Spleen (tissue), 13 donors: ENCODE measurements at places on chromosomes 7 and 10. TPM values are rescaled to one million over a fixed set of nuclear protein-coding genes. Genes with fewer than 3 reads are reported as not detected.

GRCh38 chr10:62001898-62002297, 100.4 kb downstream of the ARID5B start:
- no peak for DNase-seq

DNA sequence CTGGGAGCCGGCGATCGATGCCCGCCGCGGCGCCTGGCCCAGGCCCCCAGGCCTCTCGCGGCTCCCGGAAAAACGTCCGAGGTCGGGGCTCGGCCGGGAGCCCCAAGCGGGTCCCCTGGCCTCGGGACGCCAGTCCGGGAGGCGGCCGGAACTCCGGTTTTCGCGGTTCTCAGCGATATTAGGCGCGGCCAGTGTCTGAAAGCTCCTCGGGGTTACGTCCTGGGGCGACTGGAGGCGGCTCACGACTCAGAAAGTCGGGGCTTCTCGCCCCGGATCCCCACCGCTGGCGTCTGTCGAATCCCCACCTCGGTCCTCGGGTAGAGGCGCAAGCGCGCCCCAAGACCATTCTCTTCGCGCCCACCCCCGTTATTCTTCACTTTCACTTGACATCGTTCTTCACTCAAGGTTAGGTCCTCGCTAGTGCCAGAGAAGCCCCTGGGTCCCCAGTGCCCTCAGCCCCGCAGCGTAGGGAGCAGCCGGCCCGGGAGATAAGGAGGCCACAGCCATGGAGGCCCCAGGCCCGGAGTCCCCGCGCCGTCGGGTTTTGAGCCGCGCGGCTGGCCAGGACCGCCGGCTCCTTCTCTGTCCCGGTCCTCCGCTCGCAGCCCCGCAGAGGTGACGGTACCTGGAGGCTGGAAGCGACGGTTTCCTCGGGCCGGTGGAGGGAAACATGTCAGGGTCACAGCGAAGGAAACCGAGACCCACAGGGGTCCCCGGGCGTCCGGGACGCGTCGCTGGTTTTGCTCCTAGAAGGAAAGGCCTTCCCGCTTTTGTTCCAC, 35.2 kb upstream of the EBLN1 start:
- DNase-seq: peak; percentile 86

DNA sequence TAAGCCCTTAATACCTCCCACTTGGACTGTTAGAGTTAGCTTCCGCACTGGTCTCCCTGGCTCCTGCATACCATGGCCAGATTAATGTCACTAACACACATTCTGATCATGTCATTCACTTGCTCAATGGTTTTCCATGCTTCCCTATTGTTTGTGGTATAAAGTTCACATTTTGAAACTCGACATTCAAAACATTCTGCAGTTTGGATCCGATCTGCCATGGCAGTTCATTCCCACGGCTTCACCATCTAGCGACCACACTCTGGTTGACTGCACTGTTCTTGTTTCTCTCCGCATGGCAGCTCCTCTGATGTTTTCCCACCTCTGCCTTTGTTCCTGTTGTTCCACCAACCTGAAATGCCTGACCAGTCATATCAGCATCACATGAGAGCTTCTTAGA, 87.4 kb upstream of the WAC start:
- no peak for DNase-seq

GRCh38 chr7:5404421-5404826, 19.2 kb downstream of the TNRC18 start:
- no peak for DNase-seq

DNA sequence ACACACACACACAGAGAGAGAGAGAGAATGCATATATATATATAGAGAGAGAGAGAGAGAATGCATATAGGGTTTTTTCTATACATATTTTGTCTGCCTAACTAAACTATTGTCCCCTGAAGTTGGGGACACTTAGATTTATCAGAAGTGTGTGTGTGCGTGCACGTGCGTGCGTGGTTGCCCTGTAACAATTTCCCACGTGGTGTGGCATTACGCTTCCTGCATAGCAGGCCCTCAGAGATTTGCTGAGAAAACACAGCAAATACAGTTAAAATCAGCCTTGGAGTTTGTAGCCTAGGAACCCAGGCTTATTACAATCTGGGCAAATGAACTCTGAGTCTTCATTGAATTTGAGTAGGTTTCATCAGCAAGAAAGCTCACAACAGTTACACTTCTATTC, 14.7 kb downstream of the RNF32 start:
- DNase-seq: no peak

DNA sequence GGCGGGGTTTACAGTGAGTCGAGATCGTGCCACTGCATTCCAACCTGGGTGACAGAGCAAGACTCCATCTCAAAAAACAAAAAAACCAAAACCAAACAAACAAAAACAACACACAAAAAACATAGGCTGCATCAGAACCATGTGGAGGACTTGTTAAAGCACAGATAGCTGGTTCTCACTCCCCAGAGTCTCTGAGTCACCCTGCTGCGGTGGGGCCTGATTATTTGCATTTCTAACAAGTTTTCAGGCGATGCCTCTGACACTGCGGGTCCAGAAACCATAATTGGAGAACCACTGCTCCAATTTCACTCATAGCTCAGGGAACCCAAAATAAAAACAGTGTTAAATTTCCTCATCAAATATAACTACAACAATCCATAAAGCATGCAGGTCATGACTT, 816.7 kb downstream of the MAGI2 start:
- no peak for DNase-seq

DNA sequence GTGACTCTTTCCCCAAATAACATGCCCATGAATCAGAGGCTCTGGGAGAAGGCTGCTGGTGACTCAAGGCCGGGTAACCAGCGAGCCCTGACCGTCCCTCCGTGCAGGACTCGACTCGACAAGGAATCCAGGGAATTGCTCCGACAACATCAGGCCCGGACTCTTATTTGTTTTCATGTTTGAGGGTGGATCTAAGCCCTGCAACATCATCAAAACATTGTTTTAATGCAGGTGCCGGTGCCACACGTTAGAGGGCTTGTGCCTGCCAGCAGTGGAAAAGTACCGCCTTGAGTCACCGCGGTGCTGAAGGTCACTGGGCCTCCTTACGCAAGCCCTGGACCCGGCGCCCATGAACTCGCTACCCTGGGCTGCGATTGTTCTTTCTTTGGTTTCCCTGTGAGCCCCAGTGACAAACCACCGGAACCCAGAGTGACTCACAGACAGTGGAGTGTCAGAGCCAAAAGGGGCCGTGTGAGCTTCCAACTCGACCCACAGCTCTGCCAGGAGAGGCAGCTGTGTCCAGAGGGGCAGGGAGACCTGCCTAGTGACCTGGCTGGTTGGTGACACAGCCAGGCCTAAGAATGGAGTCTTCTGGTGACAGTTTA, 139.4 kb upstream of the SHH start:
- no peak for DNase-seq

- no peak for DNase-seq
Observed at GRCh38 chr7:7271094-7271874, 88.9 kb downstream of the C1GALT1 start.

GRCh38 chr10:125482108-125482507, 200.9 kb downstream of the TEX36 start:
- no peak for DNase-seq

- DNase-seq: no peak
Observed at GRCh38 chr10:63666836-63667383, 145.7 kb downstream of the REEP3 start.

DNA sequence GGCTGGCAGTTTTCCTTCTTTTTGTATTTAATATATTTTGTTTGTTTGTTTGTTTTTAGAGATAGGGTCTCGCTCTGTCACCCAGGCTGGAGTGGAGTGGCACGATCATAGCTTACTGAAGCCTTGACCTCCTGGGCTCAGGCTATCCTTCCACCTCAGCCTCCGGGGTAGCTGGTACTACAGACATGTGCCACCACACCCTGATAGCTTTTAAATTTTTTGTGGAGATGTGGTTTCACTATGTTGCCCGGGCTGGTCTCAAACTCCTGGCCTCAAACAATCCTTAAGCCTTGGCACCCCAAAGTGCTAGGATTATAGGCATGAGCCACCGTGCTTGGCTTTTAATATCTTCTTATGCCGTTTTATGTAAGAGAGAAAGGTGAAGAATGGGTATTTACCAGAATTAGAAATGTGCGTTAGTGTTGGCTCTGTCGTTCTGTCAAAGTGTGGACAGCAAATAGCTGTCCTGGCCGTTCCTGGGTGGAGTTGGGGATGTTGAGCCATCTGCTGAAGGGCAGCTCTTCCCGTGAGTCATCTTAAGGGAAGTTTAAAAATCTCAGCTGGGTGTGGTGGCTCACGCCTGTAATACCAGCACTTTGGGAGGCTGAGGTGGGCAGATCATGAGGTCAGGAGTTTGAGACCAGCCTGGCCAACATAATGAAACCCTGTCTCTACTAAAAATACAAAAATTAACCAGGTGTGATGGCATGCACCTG, 14.8 kb downstream of the OGDH start:
- DNase-seq: no peak

DNA sequence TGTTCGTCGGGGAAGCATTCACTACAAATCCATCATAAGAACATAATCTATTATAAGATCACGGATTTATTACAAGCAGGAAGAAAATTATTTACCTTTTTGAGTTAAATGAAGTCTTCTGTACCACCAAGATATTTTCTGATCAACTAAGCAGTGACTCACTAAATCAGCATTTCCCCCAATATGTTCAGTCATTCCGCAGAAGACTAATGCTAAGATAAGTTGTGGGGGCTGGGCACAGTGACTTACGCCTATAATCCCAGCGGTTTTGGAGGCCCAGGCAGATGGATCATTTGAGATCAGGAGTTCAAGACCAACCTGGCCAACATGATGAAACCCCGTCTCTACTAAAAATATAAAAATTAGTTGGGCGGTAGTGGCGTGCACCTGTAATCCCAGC, 144.2 kb upstream of the EGR2 start:
- no peak for DNase-seq

- DNase-seq: no peak
Observed at GRCh38 chr10:74432841-74433594, 282.0 kb downstream of the ADK start.

DNA sequence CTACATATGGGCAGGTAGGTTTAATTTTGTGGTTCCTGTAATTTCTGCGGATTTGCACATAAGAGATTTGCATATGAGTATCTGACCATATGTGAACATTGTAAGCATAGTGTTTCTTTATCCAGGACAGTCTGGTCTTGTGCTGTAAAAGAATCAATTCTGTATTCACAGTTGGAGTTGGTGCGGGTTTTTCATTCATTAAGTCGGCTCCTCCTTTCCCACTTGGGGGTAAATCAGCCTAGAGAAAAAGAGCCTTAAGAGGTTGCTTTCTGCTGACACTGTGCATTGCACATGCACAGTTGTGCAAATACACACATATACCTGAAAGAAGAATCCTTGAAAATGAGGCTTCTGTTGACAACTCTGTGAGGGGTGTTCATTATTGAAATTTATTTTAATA, 6.1 kb upstream of the CYP26C1 start:
- no peak for DNase-seq

DNA sequence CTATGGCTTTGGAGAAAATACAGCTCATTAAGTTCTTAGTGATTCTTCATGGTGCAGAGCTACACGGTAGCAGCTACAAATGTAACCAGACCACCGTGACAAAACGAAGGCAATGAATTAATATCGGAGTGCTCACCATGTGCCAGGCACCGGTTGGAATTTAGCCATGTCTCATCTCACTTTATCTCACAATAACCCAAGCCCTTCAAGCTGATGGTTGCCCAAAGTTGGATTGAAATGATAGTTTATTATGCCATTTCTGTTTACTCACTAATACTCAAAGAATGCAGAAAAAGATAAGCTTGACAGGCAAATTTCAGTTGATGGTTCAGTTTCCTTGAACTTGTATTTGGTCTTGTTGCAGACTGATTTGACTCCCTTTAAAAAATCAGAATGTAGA, 312.6 kb downstream of the SKIDA1 start:
- no peak for DNase-seq

- no peak for DNase-seq
Observed at GRCh38 chr10:14173706-14174594, 156.8 kb downstream of the FRMD4A start.

DNA sequence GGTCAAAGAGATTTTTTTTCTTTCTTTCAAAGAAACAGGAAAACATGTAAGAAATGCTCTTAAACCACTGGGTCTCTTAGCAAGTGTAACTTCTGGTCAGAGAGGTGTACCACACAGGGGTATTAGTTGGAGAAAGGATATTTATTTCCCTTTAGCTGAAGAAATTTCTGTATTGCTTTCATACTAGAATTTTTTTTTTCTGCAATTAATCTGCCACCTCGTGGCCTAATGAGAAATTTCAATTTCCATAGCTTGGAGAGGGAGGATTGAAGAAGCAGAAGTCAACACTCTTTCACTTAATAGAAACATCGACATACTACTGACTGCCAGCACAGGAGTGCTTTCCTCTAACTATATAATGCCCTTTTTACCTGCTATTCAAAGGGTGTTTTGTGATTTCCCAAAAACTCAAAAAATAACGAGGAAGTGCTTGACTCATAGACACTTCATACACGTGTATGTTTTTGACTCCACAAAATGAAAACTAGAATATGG, 177.6 kb upstream of the NAMPT start:
- no peak for DNase-seq

- DNase-seq: no peak
Observed at GRCh38 chr7:146355216-146355615, 238.6 kb downstream of the CNTNAP2 start.

DNA sequence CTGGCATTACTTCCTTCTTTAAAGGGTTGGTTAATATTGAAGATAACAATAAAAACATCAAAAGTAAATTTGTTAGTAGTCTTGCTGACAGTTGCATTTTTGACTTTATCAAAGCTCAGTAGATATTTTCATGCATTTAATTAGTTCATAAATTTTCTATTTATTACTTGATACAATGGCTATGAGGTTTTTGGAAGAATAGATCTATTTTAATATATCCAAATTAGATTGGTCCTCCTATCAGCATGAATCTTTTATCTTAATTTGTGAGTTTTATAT, 16.4 kb downstream of the COL1A2 start:
- DNase-seq: no peak

DNA sequence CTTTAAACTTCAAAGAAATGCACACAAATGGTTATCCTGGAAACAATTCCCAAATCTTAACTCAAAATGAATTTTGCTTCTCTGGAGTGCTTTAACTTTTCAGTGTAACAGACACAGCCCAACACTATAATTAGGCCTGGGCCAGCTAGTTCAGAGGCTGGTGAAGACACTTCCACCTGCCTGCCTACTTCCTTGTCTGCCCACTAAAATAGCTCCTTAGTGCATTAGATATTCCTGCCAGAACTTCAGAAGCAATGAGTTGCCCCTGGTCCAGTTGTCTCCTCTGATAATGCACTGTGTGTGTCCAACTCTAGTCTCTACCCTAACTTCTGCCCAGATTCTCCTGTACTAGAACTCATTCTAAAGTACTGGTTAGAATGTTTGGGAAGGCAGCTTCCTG, 150.9 kb upstream of the PRSS58 start:
- no peak for DNase-seq

Gene CAMK1D
- 18.9 TPM for total RNA-seq

Gene ATOH7
- total RNA-seq: not detected

Gene PNLIPRP2
- total RNA-seq: 0.37 TPM

Gene PTN
- 20.3 TPM for total RNA-seq

Gene LIPJ
- 0.33 TPM for total RNA-seq

Gene IFIT2
- 14.8 TPM for total RNA-seq

Gene CNOT4
- total RNA-seq: 22.4 TPM

Gene DKK1
- 1.4 TPM for total RNA-seq

Gene EBLN1
- total RNA-seq: not detected
